ENCODE measurements at places on chromosomes 2 and 18. TPM values are rescaled to one million over a fixed set of nuclear protein-coding genes. Genes with fewer than 3 reads are reported as not detected.

The TRAPPC8 gene
- polyA plus RNA-seq: 12.6 TPM

The DPY30 gene
- polyA plus RNA-seq: 46.8 TPM

The ALK gene
- polyA plus RNA-seq: 0.05 TPM

The DHX57 gene
- 6.0 TPM for polyA plus RNA-seq

The KATNAL2 gene
- 1.9 TPM for polyA plus RNA-seq

The GTF2A1L gene
- not detected for polyA plus RNA-seq

The CNGA3 gene
- polyA plus RNA-seq: 1.5 TPM

The C2orf15 gene
- 5.2 TPM for polyA plus RNA-seq
